ENCODE measurements at places on chromosomes 3 and 15.

DNA sequence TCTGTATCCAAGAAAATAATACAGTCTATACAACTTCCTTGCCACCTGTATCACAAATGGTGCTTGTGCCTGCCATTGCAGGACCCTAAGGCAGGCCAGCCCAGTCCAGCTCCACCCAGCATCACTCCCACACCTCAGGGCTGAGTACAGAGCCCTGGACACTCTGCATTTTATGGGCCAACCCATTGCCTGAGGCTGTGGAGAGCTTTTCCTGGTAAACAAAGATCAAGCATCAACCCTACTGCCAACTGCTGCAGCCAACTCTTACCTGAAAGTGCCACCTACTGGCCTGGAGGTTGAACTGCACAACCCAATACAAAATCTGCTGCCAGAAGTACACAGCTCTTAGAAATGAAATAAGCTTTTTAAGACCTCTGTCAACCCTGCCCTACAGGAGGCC lies 1082.2 kb downstream of the NAALADL2 start:
- no peak for DNase-seq

GRCh38 chr3:62885136-62885535 lies 9.9 kb upstream of the CADPS start:
- no peak for DNase-seq

DNA sequence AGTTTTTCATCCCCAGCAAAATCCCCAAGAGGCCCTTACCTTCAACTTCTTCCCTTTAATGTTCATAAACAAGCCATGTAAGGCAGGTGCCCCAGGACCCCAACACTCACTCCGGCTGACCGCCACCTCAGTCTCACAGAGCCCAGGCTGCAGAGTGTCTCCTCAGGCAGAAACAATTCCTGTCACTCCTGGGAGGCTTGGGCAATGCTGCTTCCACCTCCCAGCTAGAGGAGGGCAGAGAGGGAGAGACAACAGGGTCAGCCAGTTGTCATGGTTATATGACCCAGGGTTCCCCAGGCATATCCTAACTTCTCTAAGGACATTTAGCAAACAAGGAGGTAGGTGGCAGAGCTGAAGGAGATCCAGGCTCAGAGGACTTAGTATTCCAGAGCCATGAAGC lies at the start of gene PLIN1:
Gene PLIN1, minus strand, starts transcription at position 156 of the 400 bp plus-strand sequence. CDS start 1,878 bp downstream, outside the sequence.
- DNase-seq = no peak

DNA sequence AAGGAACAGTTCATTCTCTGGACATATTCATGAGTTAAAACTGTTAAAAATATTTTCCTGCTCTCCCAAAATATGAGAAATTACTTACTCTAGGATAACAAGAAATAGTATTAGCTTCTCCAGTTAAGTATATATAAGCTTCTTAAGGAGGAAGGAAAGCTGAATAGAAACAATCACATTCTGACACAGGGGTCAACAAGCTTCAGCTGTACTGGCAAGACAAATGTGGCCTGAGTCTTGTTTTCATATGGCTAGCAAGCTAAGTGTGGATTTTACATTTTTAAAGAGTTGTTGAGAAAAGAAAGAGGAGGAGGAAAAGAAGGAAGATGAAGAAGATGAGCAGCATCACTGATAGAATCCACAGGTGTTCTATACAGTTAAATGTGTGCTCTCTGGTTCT lies 313.8 kb downstream of the ZPLD1 start:
- DNase-seq = no peak

DNA sequence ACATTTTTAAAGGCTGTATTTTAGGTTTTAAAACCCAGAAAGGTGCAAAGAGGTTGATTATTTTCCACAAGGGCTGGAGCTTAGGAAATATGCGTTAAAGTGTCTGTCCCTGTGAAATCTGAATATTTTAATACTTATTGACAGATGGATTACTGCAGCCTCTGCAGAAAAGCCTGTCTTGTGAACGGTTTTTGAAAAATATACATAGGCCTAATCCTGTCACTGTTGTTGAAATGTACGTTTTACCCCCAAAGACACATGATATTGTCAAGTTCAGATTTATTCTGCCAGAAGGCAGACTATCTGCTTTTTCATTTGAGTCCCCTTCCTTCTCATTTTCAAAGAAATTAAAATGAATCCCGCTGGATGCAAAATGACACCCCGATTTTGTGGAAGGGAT lies 2.2 kb upstream of the BCL6 start:
- DNase-seq = no peak

DNA sequence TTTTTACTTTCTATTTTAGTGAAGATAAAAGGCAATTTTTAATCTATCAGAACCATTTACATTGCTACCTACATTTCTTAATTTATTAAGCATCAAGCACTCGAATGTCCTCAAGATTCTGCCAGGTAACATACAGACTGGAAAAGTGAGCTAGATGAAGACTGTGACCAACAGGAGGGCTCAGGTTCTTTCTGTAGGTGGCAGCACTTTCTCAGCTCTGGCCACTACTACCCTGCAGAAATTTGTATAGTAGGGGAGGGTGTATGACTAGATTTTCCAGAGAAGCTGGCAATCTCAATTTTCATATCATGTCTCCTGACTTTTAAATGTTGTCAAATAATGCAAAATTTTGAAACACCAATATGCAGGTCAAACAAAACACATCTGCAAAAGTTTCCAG lies 165.0 kb upstream of the SUCLG2 start:
- DNase-seq = no peak

DNA sequence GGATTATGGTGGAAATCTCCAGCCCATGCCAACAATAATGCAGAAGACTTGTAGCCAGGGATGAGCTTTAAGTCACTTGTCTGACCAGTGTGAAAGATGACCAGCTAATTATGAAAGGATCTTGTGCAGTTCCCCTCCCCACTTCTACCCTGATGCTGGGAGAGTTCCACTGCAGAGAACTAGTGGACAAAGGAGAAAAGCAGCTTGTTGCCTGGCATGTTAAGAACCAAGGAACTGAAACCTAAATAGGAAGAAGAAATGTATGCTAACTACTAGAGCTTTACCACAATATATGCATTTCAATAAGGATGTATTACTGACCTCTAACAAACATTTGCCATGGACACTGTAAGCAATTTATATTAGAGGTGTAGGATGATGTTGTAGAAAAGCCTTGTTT lies 52.2 kb upstream of the CSTA start:
- no peak for DNase-seq

GRCh38 chr3:71356265-71356664 lies 227.3 kb downstream of the FOXP1 start:
- no peak for DNase-seq

DNA sequence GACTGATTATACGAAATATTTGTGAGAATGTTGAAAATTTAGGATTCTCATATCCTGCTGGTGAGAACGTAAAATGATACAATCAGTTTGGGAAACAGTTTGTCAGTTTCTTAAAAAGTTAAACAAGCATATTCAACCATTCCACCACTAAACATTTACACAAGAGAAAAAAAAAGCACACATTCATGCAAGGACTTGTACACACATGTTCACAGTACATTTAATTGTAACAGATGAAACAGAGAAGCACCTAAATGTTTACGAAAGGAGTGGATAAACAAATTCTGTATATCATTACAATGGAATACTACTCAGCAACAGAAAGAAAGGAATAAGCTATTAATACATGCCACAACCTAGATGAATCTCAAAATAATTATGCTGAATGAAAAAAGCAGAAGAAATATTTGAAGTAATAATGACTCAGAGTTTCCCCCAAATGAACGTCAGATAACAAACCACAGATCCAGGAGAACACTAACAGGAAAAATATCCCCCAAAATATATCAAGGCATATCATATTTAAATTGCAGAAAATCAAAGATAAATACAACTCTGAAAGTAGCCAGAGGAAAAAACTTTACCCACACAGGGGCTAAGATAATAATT lies 14.3 kb downstream of the ANKRD28 start:
- no peak for DNase-seq

DNA sequence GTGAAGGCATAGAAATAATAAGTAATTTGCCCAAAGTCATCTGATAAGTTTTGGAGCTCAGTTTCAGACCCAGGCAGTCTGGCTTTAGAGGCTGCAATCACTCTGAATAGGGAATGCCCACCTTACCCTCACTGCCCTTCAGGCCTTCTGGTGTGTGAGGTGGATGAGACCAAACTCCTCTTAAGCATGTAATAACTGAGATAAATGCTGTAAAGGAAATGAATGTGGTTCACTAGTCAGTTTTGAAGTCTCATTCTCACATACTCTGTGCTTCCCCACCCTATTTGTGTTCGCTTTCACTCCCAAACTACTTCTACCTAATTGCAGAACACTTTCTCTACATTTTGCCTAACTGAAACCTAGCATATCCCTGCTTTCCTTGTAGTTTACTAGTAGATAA lies 144.1 kb downstream of the FILIP1L start:
- no peak for DNase-seq

DNA sequence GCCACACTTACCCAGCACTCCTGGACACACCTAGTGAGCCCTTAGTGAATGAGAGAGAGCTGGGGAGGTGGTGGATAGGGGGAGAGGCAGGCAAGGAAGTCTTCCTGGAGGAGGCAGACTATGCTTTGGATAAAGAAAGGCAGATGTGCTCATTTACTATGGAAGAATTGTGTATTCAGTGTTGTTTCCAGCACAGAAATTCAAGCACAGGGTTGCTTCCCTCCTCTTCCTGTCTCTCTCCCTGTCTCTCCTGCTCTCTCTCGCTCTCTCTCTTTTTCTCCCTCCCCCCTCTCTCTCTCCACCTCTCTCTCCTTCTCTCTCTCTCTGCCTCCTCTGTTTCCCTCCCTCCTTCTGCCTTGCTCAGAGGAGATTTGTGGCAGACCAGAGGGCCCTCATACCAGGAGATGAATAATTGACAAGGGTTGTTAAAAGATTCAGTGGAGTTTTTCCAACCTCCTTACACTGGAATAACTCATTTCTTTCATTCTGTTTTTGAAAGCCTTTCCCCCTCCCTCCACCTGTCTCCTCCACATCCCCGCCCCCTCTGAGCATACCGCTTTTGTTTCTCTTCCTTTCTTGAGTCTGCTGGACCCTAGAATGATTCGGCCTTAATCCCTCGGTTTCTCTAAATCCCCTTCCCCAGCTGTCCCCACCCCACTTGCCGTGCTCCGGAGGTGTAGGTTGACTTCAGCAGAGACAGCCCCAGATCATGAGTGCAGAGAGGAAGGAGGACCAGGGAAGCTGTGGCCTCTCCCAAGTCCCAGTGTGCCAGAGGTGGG lies 65.6 kb downstream of the CCDC33 start:
- DNase-seq = no peak

- peak; percentile 99 for DNase-seq
Measured at GRCh38 chr3:186108941-186109865, at the start of gene ETV5. Gene ETV5, minus strand, starts transcription at chr3:186109089. Its CDS starts 3,221 bp downstream, at chr3:186105868.

DNA sequence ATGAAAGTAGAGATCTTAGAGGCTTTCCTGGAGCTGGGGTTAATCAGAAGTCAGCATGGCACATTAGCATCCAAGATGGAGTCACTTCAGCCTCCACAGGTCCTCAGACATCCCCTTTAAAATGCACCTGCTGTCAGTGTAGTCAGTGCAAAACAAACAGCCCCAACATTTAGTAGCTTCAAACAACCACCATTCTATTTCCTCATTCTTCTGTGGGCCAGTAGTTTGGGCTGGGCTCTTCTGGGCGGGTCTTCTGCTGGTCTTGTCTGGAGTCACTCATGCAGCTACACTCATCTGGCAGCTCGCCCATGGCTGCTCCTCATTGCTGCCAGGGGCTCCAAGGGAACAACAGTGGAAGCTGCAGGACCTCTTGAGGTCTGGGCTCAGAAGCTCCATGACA lies 99.9 kb downstream of the TLE3 start:
- no peak for DNase-seq

- no peak for DNase-seq
Measured at GRCh38 chr3:141241616-141242376, 10.2 kb downstream of the PXYLP1 start.

GRCh38 chr3:8954938-8955763 lies 8.1 kb downstream of the RAD18 start:
- DNase-seq = peak; percentile 67

- no peak for DNase-seq
Measured at GRCh38 chr3:35653347-35653746, 14.0 kb downstream of the ARPP21 start.

DNA sequence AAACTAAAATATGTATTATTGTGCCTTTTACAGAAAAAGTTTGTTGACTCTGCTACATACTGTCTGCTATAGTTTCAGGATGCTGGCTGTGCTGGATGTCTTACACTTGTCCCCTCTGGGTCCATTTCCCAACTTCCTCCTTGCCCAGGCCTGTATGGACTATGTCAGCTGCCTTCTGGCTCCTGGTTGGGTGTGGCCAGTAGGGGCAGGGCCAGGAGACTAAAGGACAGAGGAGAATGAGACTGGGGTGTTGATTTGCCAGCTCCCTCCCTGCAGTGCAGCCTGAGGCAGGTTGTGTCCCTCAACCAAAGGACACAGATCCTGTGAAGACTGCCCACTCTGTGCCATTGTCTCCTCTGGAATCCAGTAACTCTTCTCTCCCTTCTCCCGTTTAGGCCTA lies 90.6 kb upstream of the UBE2E2 start:
- DNase-seq = no peak

GRCh38 chr3:122271246-122271898 lies 53.7 kb upstream of the CSTA start:
- DNase-seq = no peak

DNA sequence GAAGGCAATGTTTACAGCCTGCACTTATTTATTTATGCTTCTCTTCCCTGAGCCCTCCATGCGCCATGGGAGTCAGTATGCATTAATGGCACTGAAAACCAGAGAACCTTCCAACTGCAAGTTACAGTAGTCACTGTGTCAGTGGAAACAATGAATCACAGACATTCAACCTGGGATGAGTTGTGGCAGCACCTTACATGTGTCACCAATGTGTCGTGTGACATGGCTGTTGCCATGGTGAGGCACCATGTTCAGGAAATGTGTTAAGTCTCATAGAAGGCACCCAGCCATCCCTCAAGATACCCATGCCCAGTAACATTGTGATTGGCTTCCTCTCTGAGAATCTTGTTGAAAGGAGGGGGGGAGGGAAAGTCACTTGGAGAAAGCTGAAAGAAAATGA lies 105.0 kb downstream of the FOXP1 start:
- DNase-seq = no peak

DNA sequence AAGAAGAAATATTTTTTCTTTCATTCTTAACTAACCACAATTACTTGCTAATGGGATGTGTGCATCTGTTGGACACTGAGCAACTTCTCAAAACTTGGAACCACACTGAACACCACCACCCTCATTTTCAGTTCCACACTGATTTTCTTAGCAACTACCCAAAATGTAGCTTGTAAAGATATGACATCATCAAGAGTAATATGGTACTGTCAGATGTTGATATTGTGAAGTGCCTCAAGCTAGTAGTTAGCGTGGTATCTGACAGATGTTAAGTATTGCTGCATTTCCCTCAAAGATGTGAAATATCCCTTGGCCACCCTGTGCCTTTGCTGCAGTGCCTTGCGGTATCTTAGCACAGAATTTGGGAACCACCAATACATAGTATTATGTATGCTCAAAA lies 9.3 kb downstream of the RFTN1 start:
- DNase-seq = no peak
